ENCODE measurements at places on chromosomes 3 and 15.

DNA sequence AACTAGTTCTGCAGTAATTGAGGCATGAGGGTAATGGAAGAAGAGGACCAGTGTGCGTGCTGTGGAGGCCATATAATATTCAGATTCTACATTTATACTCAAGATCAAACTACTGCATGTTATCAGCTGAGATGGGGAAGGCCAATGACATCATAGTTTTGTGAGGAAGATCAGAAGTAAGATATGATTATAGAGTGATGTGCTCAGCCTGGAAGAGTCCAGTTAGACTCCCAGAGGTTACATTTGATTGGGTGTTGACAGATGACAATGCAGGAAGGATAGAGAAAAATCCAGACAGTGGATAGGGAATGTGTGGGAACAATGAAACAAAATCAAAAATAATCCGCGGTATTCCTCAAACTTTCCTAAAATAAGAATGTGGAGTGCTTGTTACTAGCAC is 35.4 kb downstream of the GOLIM4 start:
- DNase-seq, result no peak

DNA sequence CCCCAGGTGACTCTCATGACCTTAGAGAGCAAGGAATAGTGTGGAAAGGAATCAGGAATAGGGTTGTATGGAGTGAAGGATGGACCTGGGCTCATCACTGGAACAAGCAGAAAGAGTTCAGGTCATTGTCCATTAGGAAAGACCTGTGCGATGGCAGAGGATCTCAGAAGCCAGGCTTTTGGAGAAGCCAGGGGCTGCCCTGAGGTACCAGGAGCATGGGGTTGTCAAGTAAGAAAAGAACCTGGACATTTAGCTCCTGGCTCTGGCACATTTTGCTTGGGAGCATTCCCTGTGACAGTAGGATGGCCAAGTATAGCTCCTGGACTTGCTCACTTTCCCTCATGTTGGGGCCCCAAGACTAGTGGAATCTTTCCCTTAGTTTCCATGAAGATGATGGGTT is 52.9 kb upstream of the MANF start:
- no peak for DNase-seq

DNA sequence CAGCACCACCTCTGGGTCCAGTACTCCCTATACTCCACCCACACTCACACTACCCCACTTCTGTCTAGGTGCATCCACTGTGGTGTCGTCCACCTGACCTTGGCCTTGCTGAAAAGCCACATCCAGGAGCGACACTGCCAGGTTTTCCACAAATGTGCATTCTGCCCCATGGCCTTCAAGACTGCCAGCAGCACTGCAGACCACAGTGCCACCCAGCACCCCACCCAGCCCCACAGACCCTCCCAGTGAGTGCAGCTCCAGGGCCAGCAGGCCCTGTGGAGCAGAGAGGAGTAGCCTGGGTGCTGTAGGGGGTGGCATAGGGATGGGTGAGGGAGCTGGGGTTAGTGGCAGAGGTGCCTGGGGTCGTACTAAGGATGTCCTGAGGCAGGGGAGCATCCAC is 19.4 kb upstream of the ALPK3 start:
- DNase-seq, result no peak

GRCh38 chr15:23073890-23074646 is 34.7 kb upstream of the TUBGCP5 start:
- no peak for DNase-seq

- no peak for DNase-seq
Observed at GRCh38 chr3:132230156-132231000, 86.8 kb upstream of the ACP3 start.

GRCh38 chr3:168341192-168341815 is 245.6 kb upstream of the GOLIM4 start:
- peak; percentile 27 for DNase-seq

GRCh38 chr3:66450390-66451022 is 50.3 kb downstream of the LRIG1 start:
- no peak for DNase-seq

DNA sequence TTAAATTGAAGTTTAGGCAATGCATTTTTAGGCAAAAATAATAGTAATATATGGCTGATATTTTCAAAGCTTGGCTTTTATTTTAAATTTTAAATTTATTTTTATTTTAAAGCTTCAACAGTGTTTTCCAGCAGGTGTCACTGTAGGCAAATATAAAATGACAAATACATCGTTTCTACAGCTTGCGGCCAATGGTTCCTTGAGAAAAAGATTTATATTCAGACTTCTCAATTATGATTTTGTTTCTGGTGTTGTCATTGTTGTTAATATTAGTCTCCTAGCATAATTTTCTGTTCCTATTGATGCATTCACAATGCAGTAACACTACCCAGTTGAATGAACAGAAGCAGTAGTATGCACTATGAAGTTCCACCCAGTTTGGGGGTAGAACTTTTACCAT is 220.7 kb upstream of the DNAJC19 start:
- no peak for DNase-seq

DNA sequence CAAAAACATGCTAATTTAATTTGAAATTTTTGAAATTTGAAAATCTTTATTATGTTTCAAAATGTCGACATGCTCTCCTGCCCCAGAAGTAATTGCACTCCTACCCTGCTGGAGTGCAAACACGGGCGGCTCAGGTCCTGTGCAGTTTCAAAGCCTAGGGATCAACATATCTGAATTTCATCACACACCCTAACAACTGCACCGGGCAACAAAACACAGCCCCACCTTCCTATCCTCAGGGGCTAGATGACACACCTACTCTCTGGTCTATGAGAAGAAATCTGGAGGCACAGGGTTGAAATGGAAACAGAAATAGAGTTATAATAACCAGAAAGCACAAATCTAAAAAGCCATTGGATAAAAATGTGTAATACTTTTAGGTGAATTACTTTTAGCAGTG is 61.4 kb downstream of the BFSP2 start:
- DNase-seq, result no peak

DNA sequence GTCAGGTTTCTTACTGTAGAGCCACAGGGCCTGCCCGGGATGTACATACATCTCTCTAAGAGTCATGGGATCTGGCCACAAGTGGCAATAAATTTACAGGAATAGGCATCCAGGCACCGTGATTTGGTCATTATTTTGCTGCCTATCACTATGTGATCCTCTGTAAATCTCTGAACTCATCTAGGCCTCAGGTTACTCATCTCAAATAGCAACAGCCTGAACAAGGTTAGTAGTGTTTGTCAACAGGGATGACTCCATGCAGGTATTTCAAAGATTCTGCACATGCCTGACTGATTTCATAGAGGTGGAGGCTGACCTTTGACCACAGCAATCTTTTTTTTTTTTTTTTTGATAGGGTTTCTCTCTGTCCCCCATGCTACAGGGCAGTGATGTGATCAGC is 88.8 kb upstream of the TBL1XR1 start:
- no peak for DNase-seq

DNA sequence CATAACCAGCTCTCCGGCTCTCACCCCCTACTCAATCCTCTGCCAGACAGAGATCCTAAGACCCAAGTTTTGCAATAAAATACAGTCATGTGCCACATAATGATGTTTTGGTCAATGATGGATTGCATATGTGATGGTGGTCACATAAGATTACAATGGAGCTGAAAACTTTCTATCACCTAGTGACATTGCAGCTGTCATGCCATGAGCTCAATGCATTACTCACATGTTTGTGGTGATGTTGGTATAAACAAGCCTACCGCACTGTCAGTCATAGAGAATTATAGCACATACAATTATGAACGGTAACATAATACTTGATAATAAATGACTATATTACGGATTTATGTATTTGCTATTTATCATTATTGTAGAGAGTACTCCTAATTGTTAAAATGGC is 26.9 kb upstream of the SAMMSON start:
- DNase-seq, result no peak

- DNase-seq, result no peak
Observed at GRCh38 chr3:98612996-98613517, 19.6 kb upstream of the CPOX start.

DNA sequence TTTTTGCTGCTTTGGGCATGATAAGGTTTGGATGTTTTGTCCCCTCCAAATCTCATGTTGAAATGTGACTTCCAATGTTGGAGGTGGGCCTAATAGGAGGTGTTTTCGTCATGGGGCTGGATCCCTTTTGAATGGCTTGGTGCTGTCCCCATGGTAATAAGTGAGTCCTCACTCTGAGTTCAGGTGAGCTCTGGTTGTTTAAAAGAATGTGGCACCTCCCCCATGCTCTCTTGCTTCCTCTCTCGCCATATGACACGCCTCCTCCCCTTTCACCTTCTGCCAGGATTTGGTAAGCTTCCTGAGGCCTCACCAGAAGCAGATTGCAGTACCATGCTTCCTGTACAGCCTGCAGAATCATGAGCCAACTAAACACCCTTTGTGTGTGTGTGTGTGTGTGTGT is 255.5 kb downstream of the EPHB1 start:
- no peak for DNase-seq

- DNase-seq, result no peak
Observed at GRCh38 chr15:56244038-56244810, 545 bp upstream of the RFX7 start.

DNA sequence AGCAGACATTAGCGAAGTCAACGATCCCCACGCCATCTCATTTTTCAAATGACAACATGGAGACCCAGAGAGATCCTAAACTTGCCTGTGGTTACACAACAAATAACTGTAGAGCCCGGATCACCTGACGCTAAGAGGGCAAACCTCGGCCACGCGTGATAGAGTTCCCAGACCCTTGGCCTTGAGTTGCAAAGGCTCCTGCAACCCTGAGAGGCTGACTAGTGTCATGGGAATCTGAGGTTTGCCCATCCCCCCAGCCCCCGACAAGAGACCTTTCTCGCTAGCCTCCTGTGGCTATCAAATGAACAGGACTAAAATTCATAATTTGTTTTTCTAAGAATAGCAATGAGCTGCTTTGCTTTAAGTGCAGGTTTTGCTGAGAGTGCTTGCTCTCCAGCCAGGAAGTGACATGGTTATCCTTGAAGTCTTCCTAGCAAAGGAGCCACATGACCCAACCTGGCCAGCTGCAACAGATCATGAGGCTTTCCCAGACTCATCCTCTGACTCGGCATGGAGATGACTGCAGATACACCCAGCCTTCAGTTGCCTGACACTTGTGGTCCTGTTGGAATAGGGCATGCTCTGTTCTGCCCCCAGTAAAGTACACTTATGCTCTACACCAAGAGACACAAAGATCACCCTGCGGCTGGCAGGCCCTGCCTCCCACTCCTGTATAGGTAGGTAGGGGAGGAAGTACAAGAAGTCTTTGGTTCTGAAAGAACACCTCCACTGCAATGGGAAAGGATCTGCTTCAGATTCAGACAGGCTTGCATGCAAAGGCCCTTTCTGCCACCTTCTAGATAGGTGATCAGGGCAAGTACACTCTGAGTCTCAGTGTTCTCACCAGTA is 36.0 kb downstream of the MCF2L2 start:
- no peak for DNase-seq

DNA sequence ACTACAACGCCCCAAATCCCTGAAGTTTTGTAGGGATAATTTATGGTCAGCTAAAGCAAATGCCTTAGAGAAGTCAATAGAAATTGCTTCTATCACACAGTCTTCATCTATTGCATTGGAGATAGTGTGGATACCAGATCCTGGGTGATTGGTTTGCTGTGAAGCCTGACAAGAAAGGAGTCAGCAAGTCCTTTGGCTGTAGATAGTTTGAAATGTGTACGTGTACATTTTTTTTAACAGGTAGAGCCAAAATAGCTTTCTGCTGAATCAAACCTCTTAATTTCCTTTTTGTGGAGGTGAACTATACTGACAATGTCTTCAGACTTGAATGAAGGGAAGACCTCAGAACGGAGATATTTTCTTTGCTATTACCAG is 312.3 kb downstream of the ZBBX start:
- no peak for DNase-seq

All from GM04503 (cell line).